ENCODE measurements at places on chromosomes 1 and 21.

GRCh38 chr1:54615531-54616279 lies 7.6 kb downstream of the FAM151A start:
- no peak for DNase-seq

DNA sequence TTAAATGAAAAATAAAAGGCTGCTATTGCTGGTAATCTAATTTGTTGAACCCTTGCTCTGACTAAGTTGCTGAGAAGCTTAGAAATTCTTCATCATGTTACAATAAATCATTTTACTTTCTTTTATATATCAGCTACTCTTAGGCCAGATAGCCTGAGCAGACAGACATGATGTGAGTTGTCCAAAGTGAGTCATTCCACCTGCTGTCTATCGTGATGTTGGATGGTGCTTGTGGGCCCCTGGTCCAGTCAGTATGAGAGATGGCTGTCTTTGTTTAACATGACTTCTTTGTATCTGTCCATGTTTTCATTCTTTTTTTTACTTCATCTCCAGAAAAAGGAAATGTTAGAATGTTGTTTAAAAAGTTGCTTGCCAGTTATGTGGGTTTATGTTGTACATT lies 188.8 kb downstream of the ADGRL2 start:
- no peak for DNase-seq

- DNase-seq: no peak
Observed at GRCh38 chr1:119917304-119918055, 21.2 kb upstream of the ADAM30 start.

- no peak for DNase-seq
Observed at GRCh38 chr1:6962478-6962995, 177.3 kb downstream of the CAMTA1 start.

DNA sequence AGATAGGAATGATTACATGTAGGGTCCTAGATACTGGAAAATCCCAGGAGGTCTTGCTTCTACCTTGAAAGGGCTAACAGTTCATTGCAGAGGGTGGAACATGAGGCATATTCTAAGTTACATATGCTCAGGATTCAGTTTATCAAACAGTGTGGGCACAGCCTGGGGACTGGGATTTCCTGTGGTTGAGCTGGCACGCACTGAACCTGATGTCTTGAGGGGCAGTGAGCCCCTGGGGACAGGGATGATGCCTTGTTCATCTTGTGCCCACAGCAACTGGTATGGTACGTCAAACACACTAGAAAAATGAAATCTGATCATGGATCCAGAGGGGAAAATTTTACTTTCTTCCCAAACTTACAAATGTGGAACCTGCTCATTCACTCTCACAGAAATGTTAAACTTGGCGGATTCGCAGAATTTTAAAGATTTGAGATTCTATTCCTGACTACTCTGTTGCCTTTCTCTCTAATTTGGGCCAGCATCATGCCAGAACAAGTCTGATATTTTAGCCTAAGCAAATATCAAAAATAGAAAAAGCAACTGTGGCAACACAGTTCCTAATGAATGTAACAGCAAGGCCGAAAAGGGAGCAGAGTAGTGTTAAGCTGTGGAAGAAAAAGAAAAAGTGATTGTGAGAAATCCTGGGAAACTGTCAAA lies 68.2 kb upstream of the COL24A1 start:
- DNase-seq: no peak

DNA sequence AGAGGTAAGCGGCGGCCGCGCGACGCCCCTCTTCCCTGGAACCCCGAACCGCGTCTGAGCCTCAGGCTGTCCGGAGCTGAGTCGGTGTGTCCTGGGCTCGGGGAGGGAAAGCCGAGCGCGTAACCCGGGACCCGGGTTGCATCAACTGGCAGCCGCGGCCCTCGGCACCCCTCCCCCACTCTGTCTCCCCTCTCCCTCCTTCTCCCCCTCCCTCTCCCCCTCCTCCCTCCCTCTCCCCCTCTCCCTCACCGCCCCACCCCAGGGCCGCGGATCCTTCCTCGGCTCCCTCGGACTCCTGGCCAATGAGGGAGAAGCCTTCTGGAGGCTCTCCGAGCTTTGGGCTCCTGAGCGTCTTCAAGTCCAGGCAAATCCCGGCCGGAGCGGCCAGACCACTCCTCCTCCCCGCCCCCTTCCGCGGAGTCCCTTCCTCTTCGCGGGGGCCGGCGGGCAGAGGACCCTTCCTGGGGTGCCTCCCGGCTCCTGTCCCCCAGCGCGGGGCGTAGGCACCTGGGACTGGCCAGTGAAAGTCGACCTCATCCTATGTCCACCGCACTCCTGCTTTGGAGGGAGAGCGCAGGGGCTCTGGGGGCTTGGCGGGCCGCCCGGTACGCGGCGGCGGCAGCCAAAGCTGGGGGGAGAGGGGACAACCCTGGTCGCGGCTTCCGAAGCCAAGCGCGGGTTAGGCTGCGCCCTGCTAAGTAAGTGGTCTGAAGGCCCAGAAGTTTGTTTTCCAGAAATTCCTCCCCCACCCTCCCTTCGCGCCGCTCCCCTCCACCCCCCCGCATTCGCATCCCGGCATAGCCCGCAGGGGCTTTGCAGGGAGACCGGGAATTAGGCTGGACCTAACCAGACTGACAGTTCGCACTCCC lies 850 bp downstream of the SESN2 start:
- no peak for DNase-seq

GRCh38 chr21:40846103-40846502 lies 855 bp downstream of the DSCAM start:
- no peak for DNase-seq

GRCh38 chr1:204025917-204026707 lies 46.8 kb upstream of the SOX13 start:
- no peak for DNase-seq

- no peak for DNase-seq
Observed at GRCh38 chr1:183282101-183282855, 96.2 kb downstream of the LAMC2 start.

DNA sequence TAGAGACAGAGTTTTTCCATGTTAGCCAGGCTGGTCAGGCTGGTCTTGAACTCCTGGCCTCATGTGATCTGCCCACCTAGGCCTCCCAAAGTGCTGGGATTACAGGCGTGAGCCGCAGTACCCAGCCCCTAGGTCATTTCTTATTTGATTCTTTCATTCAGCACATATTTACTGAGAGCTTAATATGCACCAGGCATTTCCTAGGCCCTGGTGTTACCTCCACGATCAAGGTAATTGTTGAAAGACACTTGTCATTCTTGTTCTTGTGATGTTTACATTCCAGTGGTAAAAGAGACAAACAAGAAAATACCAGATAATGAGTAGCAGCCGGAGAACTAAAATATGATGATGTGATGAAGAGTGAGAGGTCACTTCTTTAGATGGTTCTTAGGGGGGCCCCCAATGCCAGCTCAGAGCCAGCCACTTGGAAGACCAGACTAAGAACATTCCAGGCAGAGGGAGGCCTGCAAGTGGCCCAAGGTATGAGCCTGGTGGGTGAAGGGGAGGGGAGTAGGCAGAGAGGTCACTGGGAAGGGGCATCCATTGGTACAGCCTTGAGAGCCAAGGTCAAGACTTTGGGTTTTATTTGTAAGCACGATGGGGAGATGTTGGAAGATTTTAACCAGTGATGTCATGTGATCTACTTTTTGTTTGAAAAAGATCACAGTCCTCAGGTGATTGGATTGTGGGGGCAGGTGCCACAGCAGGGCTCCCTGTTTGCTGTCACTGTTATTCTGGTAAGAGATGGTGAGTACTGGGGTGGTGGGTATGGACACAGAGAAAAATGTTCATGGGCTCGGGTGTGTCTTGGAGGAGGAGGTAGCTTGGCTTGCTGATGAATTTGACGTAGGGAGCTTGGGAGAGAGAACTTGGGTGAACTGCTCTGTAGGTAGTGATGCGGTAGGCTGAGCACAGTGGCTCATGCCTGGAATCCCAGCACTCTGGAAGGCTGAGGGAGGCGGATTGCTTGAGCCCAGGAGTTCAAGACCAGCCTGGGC lies 18.7 kb downstream of the UBE2Q1 start:
- no peak for DNase-seq

DNA sequence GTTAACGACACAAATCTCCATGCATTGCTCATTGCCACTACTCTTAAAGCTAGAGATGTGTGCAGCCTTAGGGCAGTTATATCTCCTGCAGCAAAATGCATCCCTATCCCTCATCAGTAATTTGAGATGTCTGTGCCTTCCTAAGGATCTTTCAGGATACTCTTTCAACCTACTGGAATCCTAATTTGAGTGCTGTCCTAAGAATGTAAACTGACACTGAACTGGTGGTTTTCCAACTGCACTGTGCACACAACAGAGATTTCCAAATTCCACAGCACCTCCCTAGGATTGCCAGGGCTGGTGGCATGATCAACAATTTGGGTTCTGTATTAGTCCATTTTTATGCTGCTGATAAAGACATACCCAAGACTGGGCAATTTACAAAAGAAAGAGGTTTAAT lies 193.9 kb downstream of the LTN1 start:
- DNase-seq: no peak

GRCh38 chr1:244651956-244652622 lies 837 bp upstream of the DESI2 start:
- no peak for DNase-seq

DNA sequence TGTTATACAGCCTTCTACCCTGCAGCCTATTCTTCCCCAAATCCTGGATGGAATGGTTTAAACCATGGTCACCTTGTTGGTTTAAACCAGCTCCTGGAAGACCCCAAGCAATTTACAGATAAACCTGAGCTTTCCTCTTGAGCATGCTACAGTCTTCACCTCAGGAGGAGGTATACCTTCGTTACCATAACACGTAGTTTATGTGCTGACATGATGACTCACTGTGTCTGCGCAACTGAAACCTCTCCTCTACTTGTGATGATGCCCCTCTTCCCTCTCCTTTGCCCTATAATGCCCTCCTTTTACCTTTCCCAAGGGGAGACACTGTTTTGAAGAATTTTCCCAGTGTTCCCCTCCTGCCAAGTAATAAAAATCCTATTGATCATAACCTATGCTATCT lies 457.3 kb upstream of the RGS18 start:
- DNase-seq: no peak

DNA sequence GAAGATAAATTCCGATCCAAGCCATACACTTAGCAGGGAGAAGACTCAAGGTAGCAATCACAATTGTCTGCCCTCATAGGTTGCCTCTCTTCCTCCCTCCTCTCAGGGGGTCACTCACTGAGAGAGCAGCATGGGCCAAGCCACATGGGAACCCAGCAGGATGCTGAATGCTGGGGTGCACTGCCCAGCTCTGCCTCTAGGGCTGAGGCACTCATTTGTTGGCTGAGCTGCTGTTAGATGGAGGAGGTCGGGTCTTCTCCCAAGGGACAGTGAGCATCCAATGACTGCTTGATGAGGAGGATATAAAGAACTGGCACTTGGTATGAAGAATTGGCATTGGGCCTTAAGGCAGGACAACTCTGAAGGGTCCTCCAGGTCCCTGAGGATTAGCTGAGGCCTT lies 418.8 kb downstream of the SIPA1L2 start:
- DNase-seq: no peak

- DNase-seq: no peak
Observed at GRCh38 chr1:186050360-186050759, 316.2 kb downstream of the HMCN1 start.

DNA sequence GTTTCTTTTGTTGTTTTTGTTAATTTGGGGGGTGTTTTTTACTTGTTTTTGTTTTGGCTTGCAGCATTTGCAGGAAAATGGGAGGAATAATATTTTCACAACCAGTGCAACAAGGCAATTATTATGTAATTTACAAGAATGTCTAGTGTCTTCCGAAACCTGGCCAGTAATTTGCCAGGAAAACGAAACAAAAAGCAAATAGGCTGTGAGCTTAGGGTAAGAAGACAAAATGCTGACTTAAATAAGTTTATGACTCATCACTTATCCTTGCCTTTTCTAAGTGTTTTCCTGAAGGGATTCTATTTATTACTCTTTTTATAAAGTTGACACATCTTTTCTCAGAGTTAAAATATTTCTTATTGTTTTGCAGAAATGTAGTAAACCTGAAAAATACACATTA lies 49.8 kb downstream of the KCNT2 start:
- no peak for DNase-seq

GRCh38 chr1:19780267-19780877 lies 19.3 kb downstream of the TMCO4 start:
- DNase-seq: no peak

- DNase-seq: no peak
Observed at GRCh38 chr1:211334986-211335385, 8.4 kb downstream of the TRAF5 start.

DNA sequence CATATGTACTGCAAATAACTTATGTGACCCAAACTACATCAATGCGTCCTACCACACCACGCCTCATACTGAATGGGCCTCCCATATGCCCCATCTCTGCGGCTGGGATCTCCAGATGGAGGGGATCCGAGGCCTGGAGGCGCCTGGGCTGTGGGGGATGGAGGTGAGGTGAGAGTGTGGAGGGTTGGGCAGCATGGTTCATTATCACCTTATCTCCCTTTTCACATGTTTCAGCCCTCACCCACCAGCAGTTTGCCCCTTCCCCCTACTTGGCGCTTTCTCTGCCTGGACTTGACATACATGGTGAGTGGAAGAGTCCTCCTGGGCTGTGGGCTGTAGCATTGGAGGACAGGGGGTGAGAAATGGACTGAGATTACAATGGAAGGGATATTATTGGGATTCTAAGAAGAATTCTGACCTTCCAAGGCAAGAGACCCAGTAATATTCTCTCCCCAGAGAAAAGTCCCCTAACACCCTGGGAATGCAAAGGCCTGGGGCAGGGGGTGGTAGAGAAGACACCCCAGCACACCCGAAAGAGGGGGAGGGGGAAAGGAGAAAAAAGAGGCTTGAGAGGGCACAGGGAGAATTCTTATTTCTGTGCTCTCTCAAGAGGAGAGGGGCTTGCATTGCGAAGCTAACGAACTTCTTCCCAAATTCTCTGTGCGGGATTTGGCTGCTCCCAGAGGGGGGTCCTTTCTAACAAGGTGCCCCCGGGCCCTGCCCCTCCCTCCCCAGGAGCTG lies 61.4 kb downstream of the MEF2D start:
- DNase-seq: no peak

DNA sequence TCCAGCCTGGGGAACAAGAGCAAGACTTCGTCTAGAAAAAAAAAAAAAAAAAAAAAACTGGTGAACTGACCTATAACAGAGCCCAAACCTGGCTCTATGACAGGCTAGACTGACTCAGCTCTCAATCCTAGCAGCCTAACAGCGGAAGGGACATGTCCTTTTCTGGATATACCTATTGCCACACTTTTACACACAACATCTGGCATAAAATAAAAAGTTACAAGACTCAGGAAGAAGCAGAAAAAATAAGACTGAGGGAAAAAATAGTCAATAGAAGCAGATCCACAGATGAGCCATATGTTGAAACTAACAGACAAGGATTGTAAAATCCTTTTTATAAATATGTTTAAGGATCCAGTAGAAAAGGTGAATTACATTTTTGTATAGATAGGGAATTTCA lies 57.5 kb upstream of the IPO9 start:
- DNase-seq: no peak

- no peak for DNase-seq
Observed at GRCh38 chr1:2823921-2824610, 22.6 kb upstream of the TTC34 start.

- DNase-seq: peak; percentile 5
Observed at GRCh38 chr21:45260191-45260825, 27.4 kb downstream of the POFUT2 start.

All from D721Med (cell line).